ENCODE measurements at places on chromosomes 2 and 18. TPM values are rescaled to one million over a fixed set of nuclear protein-coding genes. Genes with fewer than 3 reads are reported as not detected.

Gene PIGN
- polyA plus RNA-seq: 27.8 TPM

Gene CERKL
- 9.8 TPM for polyA plus RNA-seq

Gene DNPEP
- polyA plus RNA-seq: 29.2 TPM

Gene ATOH8
- polyA plus RNA-seq: 21.0 TPM

Measured in muscle of arm (tissue), 14 donors.